ENCODE measurements at places on chromosomes 11 and 22. TPM values are rescaled to one million over a fixed set of nuclear protein-coding genes. Genes with fewer than 3 reads are reported as not detected.

DNA sequence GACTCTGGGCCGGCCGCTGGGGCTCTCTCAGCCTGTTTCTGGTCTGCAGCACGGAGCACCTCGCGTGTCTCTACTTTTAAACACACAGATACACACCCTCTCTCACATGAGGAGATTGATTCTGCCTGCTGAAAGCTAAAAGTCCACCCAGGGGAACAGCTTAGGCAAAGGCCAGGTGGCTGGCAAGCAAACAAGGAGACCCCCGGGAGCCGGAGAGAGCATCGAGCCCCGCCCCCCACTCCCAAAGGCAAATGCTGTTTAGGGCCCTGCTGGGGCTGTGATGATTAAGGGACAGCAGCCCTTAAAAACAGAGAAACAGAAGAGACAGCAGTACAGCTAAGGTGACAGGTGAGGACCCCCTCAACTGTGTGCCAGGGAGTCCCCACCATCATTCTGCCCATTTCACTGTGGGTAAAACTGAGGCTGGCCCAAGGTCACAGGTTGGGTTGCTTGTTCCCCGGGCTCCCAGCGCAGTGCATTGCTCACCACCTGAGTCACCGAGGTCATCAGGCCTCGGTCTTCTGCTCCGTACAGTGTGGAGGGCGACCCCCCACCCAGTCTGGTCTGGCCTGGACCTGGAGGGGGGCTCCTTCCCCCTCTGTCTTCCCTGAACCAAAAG is 6.8 kb downstream of the CABP7 start:
- H3K27me3 ChIP-seq, result no peaks in the 10 kb centered on the region
- H3K4me3 ChIP-seq, result no peak overlapping the region
- H3K4me1 ChIP-seq, result no peaks in the 10 kb centered on the region
- H3K27ac ChIP-seq, result no peak overlapping the region
- DNase-seq, result peak; percentile 19
- H3K36me3 ChIP-seq, result no peaks in the 10 kb centered on the region

- DNase-seq, result no peak
- no peak overlapping the region for H3K4me3 ChIP-seq
- no peak overlapping the region for H3K27ac ChIP-seq
- H3K36me3 ChIP-seq, result no peaks in the 10 kb centered on the region
- peaks cover 23% of the 10 kb centered on the region for H3K27me3 ChIP-seq
These were observed 8.5 kb downstream of the YPEL4 start for GRCh38 chr11:57641011-57641807.

GRCh38 chr11:102410382-102410784 is 42.2 kb downstream of the TMEM123 start:
- H3K4me3 ChIP-seq, result no peak overlapping the region
- no peaks in the 10 kb centered on the region for H3K27me3 ChIP-seq
- H3K4me1 ChIP-seq, result peaks cover 89% of the 10 kb centered on the region
- H3K27ac ChIP-seq, result no peak overlapping the region
- DNase-seq, result no peak

- H3K4me1 ChIP-seq, result no peaks in the 10 kb centered on the region
- no peaks in the 10 kb centered on the region for H3K36me3 ChIP-seq
- no peaks in the 10 kb centered on the region for H3K27me3 ChIP-seq
- H3K27ac ChIP-seq, result no peak overlapping the region
These were observed 784.4 kb downstream of the NTM start for GRCh38 chr11:132154781-132155180.

GRCh38 chr11:116230438-116230837 is 542.3 kb downstream of the BUD13 start:
- no peaks in the 10 kb centered on the region for H3K4me1 ChIP-seq
- no peak for DNase-seq
- no peaks in the 10 kb centered on the region for H3K36me3 ChIP-seq
- no peak overlapping the region for H3K4me3 ChIP-seq

DNA sequence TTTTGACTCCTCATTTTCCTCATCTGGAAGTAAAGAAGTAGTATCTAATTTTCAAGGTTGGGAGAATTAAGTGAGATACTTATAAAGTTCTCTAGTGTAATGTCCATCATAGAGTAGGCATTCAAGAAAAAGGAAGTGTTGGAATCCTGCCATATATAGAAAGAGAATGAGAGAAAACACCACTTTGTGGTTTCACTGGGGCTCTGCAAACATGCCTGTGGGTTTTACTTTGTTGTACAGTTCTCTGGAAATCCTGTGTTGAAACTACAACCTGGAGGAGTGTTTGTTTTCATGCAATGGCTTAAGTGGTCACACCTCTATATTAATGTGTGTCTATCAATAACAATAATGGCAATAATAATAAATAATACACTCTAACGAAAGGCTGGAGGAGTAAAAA is 741.7 kb downstream of the NELL1 start:
- no peak overlapping the region for H3K27ac ChIP-seq
- no peak overlapping the region for H3K4me3 ChIP-seq
- no peaks in the 10 kb centered on the region for H3K36me3 ChIP-seq
- no peaks in the 10 kb centered on the region for H3K4me1 ChIP-seq
- no peak for DNase-seq
- H3K27me3 ChIP-seq, result no peaks in the 10 kb centered on the region

DNA sequence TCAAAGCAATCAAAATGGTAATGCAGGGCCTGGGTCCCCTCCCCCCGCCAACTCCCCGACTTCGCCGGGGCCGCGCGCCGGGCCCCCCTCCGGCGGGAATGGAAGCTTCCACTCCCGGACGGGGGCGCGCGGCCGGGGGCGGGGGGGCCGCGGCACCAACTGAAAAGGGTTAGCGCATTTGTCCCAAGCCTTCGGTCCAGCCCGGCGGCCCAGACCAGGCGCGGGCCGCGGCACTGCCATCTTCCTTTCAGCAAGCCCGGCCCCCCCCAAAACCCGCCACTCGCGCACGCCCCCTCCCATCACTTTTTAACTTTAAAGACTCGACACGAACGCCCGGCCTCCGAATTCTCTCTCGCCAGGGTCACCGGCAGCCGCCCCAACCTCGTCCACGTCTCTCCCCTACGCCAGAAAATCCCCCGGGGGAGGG is 2.8 kb downstream of the PHF21B start:
- H3K4me1 ChIP-seq, result peaks cover 14% of the 10 kb centered on the region
- no peak overlapping the region for H3K27ac ChIP-seq
- peaks cover 28% of the 10 kb centered on the region for H3K27me3 ChIP-seq
- H3K4me3 ChIP-seq, result no peak overlapping the region
- no peaks in the 10 kb centered on the region for H3K36me3 ChIP-seq

RAB3IL1 gene
- total RNA-seq, result 0.53 TPM

SPDYC gene
- total RNA-seq, result not detected

MS4A6E gene
- total RNA-seq, result not detected

UFD1 gene
- 48.7 TPM for total RNA-seq
